ENCODE measurements at places on chromosomes 13 and 19.

GRCh38 chr19:15643387-15643786, 2.7 kb downstream of the CYP4F3 start:
- DNase-seq = no peak

- no peak for DNase-seq
These were observed 25.1 kb downstream of the SIPA1L3 start for GRCh38 chr19:37931881-37932655.

GRCh38 chr19:16778796-16779411, 50.3 kb upstream of the SIN3B start:
- peak; percentile 41 for DNase-seq

GRCh38 chr13:98796798-98797197, 44.3 kb upstream of the SLC15A1 start:
- DNase-seq = no peak

GRCh38 chr19:52959613-52960295, 2.9 kb downstream of the ZNF816 start:
- no peak for DNase-seq

- no peak for DNase-seq
These were observed 23.6 kb upstream of the RFXAP start for GRCh38 chr13:36795463-36795862.

DNA sequence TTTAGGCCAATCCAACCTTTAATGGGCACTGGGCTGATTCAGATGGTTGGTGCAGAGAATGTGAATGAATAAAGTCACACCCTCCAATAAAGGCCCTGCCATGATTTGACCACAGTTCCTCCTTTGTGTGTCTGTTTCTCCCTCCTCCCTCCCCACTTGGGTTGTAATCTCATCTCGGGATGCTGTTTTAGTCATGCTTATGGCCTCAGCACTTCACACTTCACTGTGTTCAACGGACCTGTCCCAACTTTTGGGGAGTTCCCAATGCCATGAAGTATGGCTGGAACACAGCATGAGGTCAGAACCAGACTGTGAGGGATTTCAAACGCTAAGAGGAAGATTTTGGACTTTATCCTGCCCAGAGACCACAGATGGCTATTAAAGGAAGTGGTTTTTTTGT, 5.6 kb upstream of the RAB8A start:
- DNase-seq = no peak

GRCh38 chr13:61030445-61030844, 385.2 kb downstream of the PCDH20 start:
- no peak for DNase-seq

GRCh38 chr19:28563964-28564921, 648.7 kb downstream of the UQCRFS1 start:
- DNase-seq = no peak

DNA sequence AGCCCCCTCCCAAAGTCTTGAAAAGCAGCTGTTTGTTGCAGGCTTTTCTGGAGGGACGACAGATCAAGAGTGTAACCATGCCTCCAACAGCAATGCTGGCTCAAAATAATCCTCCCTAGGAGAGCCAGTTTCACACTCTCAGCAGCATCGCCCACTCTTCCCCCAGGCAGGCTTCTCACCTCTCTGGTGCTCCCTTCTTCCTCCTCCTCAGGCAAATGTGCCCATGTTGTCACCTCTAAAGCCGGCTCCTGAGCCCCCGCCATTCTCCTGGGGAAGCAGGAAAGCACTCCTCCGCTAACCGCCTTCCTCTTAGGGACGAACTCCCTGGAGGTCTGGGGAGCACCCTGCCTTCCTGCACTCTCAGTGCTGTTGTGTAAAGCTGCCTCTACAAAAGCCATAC, 98.9 kb upstream of the SGCG start:
- DNase-seq = no peak

DNA sequence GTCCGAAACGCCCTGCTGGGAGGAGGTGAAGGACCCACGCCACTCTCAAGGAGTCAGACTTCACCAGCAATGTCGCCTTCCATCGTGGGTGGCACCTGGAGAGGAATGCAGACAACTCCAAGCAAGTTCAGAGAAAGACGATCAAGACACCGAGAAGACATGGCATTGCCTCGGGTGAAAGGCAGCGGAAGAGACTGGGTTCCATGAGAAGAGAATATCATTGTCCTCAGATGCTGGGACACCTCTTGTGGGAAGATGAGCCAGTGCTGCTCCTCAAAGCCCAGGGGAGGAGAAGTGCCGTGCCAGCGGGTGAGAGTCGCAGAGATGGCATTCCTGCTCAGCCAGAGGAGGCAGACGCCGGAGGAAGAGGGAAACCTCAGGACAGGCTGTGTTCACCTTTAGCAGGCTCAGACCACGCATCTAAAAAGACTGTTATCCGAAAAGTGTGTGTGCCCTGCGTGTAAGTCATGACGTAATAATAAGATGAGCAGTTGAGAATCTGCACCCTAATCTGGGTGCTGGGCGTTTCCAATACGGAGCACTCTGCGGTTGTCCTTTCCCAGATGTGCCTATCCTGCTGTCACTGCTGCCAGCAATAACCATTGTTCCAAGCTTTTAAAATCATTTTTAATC, 144.6 kb upstream of the SPACA7 start:
- no peak for DNase-seq

- DNase-seq = peak; percentile 5
These were observed 24.6 kb upstream of the SEMA6B start for GRCh38 chr19:4583961-4584669.

DNA sequence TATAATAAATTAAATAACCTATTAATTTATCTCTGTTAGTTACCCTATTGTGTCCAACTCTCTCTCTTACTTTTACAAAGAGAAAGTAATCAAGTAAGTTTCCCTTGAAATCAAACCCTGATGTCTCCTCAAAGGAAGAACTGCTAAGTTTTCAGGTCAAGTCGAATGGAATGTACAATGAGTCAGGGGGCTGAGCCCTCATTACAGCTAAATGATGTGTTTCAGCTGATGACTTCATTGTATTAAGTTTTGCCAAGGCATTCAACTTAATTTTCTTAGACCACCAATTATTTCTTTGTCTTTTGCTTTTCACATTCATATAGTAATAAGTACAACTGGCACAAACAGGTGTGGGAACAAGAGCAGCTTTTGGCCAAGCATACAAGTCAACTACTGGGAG, 54.7 kb upstream of the DCT start:
- DNase-seq = no peak

- DNase-seq = no peak
These were observed 12.7 kb upstream of the HNRNPL start for GRCh38 chr19:38862321-38863059.

DNA sequence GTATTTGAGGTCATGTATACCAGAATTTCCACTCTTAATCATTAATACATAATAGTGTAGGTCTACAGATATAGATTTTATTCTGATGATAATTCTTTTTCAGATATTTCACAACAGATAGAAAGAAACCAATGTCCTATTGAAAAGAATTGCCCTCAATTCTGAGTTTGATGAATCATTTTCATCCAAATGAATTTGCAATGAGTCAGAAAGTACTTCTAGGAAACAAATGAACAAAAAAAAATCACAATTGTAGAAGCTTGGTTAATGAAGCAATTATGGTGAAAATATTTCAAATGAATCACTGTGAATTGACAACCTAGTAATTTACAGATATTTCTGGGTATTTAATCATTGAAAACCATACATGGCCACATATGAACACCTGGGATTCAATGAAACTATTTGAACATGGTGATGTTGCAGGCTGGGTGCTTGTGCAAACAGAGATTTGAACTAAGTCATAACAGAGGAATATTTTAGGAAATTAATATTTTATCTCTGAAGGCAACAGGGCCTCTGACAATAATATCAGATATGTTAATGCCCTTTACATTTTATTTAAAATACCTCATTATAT, 360.9 kb downstream of the SLITRK5 start:
- DNase-seq = no peak

- no peak for DNase-seq
These were observed 1190.3 kb downstream of the EFNB2 start for GRCh38 chr13:105345131-105345530.

DNA sequence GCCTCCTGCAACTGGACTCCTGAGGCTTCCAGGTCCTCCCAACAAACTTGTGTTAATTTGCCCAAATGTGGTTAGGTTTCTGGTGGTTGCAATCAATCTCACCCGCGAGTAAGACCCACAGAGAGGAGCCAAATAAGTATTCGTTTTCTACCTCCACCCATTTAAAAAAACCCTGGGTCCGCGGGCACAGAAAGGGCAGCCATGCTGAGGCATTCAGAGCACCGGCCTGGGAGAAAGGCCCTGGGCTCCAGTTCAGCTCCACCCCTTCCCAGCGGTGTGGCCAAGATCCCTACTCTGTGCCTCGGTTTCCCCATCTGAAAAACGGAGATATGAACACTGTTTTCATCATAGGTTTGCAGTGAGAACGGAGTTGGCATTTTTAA, 56.9 kb downstream of the PEPD start:
- DNase-seq = no peak

DNA sequence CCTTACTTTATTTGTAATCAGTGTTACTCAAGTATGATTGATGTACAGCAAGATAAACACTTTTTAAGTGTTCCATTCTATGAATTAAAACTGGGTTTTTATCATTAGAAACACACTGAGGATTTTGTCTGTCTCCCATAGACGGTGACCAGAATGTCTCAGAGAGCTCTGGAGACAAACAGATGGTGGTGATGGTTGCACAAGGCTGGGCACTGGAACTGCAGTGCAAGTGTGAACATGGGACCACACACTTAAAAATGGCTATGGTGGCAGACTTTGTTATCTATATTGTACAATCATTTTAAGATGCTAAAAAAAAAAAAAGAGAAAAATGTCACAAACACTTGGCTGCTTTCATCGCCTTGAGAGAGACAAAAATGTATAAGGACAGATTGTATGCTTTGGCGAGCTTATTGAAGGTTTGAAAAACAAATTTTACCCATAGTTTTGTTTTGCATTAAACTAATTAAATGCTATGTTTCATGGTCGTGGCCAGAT, 273.0 kb downstream of the SHISA2 start:
- no peak for DNase-seq

- DNase-seq = peak; percentile 71
These were observed 1.2 kb upstream of the KLF16 start for GRCh38 chr19:1864480-1865171.

GRCh38 chr13:111122056-111122455, 6.9 kb downstream of the ARHGEF7 start:
- no peak for DNase-seq

GRCh38 chr19:18379803-18380747, 5.9 kb upstream of the GDF15 start:
- no peak for DNase-seq

GRCh38 chr19:30457484-30457883, 85.3 kb downstream of the ZNF536 start:
- no peak for DNase-seq

GRCh38 chr19:36514012-36514612, 14.0 kb downstream of the ZNF260 start:
- no peak for DNase-seq

- no peak for DNase-seq
These were observed 45.2 kb upstream of the AMER2 start for GRCh38 chr13:25217023-25217885.

GRCh38 chr13:73522937-73523336, 464.1 kb downstream of the KLF5 start:
- DNase-seq = no peak

DNA sequence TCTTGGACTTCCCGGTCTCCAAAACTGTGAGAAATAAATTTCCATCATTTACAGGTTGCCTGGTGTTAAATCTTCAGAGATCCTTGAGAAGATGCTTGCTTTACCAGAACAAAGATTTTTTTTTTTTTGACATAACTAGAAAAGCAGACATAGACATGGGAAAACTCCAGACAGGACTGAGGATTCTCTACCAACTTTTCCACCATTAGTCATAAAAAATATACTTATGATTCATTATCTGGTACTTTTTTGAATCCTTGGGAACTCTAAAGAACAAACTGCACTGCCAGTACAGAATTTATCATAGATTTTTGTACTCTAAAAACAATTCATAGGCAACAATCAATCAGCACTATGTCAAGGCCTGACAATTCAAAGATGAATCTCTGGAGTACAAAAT, 487.6 kb downstream of the EFNB2 start:
- DNase-seq = no peak

DNA sequence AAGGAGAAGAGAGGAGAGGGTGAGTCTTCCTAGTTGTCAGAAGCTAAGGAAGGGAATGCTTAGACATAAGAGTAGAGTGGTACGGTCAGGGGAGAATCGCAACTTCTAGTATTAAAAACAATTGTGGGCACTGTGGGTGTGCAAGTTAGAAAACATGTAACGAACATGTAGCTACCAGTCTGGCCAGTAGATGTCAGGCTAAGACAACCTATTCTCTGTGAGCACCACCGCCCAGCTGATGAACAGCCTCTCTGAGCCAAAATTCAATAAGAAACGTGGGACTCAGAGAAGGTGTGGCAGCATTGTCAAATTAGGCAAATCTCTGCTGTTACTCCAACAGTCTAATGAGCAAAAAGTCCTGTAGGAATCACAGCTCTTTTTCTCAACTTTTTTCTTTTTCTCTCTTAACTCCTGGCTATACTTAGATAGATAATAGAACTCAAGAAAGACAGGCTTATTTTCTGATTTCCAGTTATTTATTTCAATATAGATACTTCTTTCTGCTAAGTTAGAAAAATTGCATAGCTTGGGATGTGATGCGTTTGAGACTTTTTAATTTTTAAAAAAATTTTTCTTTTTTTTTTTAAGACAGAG, 186.2 kb downstream of the USP12 start:
- DNase-seq = peak; percentile 76

DNA sequence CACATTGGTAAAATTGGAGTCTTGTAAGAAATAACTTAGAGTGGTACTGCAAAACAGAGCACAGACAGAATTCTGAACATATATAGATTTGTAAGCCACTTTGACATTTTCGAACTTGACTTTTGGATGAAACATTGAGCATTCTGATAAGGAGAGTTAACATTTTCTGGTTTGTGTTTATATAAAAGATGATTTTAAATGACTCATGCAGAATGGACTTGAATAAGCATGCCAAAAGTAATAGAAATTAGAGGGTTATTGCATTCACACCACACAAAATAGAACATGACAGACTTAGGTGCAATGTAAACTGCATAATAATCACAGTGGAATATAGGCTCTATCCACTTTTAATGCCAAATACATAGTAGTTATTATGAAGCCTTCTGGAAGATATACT, 507.0 kb downstream of the DACH1 start:
- DNase-seq = no peak

DNA sequence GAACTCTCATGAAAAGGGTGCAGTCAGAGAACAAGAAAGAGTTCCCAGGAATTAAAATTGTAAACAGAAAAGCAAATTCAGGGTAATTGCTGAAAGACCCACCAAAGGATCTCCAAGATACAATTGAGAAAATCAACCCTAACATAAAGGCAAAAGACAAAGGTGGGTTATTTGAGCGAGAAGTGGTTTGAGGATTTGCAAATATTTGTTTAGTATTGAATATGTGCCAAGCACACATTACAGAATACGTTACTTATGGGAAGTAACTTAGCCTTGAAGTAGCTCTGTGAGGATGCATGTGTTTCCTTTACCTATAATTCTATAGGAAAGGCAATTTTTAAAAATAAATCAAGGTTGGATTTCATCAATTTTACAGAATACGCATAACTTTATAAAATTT, 10.0 kb upstream of the CEACAM21 start:
- DNase-seq = no peak

- DNase-seq = peak; percentile 55
These were observed 62.1 kb downstream of the DGKH start for GRCh38 chr13:42110410-42111155.
